Central memory CD4-positive, alpha-beta T cell (primary cell): ENCODE measurements at places on chromosomes 5 and 9.

GRCh38 chr9:134410071-134410834, 84.0 kb downstream of the RXRA start:
- no peak for DNase-seq

GRCh38 chr9:97985058-97985861, 2.1 kb downstream of the ANP32B start:
- DNase-seq, result peak; percentile 53

DNA sequence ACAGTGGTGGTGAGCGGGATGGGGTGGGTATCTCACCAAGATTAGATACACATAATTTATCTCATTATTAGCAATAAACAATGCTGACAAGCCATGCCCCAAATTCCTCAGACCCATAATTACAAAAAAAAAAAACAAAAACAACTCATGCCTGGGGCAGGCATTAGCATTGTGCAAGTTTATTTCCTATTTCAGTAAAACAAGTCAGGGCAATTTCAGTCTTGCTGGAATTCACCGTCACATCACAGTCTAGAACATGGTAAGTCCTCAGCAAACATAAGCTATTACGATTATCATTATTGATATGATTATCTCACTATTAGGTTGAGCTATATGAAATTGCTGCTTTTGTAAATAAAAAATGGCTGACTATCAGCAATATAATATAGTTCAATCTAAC, 57.5 kb upstream of the GNAQ start:
- no peak for DNase-seq

- no peak for DNase-seq
Observed at GRCh38 chr5:151742870-151743294, 15.5 kb downstream of the ATOX1 start.

GRCh38 chr5:134845852-134846640, at the start of gene C5orf24:
Gene C5orf24, plus strand, starts transcription at chr5:134845968. Its CDS starts 8,933 bp downstream, at chr5:134854901.
- DNase-seq, result peak; percentile 91

DNA sequence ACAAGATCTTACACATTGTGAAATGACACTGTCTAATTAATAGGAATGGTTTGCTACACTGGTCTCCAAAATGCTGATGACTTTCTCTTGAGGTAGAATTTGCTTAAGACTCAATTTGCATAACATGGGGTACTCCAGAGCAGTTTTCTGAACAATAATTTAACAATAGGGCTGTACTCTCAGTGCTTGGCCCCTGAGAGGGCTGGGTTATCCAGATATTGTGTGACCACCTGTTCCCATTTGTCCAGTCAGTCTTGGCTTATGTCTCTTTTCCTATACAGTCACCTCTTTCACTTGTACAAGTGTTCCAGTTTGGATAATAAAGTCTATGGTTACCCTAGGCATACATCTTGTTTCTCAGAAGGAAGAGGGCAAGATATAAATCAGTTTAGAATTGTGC, 17.9 kb downstream of the ZSWIM6 start:
- no peak for DNase-seq

DNA sequence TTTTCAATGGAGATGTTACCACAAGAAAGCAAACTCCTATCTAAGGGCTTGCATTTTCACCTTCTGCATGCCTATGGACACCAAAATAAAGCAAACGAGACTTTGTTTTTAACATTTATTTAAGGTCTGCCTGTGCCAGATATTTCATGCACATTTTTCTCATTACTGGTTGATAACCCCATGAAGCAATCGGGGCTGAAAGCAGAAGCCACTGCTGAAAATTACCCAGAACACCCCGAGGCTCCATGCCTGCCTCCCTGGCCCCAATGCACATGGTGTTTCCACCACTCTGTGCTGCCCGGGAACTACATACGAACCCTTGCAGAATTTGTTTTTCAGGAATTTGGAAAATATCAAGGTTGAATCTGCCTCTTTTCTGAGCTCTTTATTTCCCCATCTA, 240.1 kb downstream of the NR2F1-AS1 start:
- DNase-seq, result no peak

GRCh38 chr5:146703499-146703898, 175.1 kb downstream of the PPP2R2B start:
- DNase-seq, result no peak

DNA sequence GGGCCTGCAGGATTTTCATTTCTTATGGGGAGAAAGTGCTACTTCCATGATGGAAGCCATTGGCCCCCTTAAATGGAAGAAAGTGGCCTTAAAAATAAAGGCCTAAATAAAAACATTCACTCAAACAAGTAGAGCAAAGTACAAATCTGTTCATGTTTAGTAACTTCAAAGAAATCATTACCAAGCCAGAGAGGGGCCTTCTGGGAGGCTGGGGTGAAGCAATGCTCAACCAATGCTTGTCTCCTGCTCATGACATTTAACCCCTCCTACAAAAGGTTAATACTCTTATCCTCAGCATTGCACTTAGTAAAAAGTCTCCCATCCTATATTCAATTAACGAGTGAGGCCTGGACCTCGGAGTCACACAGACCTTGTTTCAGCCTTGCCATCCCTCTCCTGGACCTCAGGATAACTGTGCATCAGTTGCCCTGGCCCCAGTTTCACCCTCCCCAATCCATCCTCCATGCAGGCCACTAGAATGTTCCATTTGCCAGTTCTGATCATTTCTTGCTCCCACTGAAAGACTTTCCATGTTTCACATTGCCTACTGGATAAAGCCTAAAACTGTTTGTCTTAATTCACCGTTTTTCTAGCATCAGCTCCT, 36.9 kb upstream of the ALDH1B1 start:
- no peak for DNase-seq

DNA sequence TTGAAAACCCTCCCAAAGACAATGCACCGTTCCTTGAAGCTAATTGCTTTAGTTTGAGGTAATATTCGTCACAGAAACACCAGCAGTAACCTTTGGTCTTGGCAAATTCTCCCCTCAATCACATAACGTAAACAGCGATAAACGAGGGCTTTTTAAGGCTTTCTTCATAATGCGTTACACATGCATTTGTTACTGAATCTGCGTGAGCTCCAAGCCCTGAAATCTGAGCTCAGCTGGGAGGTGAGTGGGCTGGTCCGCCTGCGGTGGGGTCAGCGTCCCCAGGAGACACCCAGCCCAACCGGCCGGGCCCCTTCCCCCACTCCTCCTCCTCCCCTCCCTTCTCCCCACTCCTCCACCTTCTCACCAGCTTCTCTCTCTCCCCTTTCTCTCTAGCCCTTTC, 91.1 kb downstream of the BARX1 start:
- DNase-seq, result no peak

- DNase-seq, result no peak
Observed at GRCh38 chr9:9792144-9792857, 820.5 kb downstream of the PTPRD start.

GRCh38 chr5:505951-506525, 18.2 kb downstream of the SLC9A3 start:
- DNase-seq, result no peak

DNA sequence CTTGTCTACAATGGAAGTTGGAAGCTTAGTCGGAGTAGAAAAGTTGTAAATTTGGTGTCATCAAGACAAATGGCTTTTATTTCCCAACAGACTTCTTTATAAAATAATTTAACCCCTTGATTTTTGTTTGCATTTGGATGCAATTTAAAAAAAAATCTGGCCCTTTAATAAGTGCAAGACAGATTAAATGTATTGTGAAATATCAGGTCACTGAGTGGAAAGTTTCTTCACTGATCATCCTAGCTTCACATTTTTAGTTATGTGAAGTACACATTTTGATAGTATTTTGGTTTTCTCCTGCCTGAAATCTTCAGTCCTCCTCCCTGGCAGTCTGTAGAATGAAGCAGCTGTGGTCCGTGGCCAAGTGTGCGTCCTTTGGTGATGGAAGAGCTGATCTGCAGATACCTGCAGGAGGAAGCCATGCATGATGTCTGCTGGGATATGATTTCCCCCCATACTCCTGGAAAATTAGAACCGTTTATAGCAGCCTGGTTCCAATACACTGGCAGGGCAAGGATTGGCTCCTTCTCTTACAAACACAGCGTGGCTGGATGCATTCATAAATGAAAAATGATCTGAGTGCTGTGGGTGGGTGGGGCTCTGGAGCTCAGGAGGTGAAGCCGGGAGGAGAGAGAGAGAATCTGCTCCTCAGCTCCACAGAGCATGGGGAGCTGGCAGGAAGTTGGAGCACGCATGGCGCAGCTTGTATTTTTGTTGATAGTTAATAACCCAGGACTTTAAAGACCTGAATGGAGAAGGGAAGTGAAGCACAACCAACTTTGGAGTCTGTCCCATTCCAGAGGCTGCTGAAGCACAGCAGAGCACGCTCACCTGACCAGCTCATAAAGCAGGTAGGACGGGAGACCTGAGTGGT, 238.4 kb downstream of the GOLPH3 start:
- no peak for DNase-seq

DNA sequence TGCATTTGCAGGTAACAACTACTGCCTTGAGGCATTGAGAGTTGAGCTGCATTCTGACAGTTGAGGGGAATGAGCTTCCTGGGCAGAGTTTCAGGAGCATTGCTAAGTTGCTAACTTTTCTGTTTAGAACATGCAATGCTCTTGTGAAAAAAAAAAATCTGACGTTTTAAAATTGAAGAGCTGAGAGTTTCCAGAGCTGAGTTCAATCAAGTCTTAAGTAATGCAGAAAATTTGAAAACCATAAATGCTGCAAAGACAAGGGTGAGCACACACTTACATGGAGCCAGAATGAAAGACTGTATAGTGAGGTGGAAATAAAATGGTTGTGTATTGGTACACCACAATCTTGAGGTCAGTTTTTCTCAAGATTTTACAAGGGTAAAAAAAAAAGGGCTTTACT, 166.0 kb downstream of the GABRB2 start:
- no peak for DNase-seq

- DNase-seq, result no peak
Observed at GRCh38 chr9:125632321-125633115, 74.5 kb downstream of the MAPKAP1 start.

GRCh38 chr9:99828054-99828416, 6.3 kb downstream of the NR4A3 start:
- DNase-seq, result no peak

DNA sequence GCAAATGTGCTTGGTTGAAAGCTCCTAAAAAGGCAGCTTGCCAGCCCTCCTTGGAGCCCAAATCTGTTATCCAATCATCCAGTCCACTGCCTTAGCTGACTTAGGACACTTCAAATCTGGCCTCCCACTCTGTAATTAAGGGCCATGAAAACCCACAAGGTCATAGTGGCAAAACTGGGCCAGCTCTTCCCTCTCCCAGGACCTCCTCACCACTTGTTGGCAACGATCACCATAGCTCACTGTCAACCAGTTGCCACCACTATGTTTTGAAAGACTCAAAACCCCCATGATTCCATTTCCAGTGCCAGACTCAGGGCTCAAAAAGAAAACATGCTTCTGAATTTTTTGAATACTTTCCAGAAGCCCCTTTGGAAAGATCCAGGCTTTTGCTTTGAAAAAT, 107.5 kb downstream of the NREP start:
- no peak for DNase-seq

DNA sequence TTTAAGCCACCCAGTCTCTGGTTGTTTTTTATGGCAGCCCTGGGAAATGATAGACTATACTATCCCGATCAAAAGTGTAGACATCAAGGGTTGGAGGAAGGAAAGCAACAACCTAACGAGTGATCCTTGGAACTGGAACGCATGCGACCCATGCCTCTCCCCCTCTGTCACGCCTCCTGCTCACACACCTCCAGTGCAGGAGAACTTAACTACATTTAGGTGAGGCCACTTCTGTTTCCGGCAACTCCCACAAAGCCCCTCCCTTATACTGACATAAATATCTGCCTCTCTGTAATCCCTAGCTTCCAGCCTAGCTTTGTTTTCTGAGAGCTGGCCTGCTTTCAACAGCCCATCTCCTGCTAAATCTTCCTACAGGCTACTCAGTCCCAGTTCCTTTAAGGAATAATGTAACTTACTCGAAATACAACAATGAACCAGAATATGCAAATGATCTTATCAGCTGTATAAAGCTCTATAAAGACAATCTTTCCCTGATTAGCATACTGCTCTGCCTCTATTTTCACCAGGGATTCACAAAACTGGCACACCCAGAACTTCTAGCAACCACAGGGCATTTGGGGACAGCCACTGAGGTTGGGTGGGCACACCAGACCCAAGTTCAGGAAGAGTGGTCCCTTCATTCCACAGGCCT, 73.9 kb downstream of the GABBR2 start:
- no peak for DNase-seq
